ENCODE measurements at places on chromosomes 6 and 20.

- no peak for DNase-seq
Measured at GRCh38 chr6:88141561-88142296, 24.4 kb downstream of the CNR1 start.

DNA sequence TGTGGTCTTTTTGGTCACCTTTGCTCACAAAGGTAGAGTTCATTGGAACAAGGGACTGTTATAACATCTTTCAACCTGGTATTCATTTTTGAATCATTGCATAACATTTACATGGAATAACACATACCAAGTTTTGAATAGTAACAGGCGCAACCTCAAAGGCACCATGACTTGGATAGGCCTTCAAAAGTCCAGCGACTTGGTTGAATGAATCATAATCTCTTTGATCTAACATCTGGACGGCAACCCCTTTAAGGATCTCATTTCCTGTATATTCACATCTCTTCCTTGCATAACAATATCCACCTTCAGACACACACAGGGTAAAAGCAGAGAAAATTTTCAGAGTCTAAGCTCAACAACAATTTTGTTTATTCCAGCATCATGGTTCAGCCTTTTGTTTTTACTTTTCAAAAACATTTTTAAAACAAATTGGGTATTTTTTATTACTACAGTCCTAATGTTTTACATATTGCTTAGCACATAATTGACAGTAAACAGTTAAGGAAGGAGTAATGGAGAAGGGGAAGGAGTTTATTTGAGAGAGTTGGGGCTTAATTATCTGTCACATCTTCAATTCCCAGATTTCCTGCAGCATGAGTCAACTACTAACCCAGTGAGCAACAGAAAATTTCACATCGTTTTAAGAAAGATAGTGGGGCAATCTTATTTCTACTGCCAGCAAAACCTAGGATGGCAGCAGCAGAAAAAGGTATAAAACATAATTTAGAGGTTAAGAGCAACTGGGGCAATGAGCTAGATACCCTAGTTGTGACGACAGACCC is 41.8 kb upstream of the F13A1 start:
- DNase-seq: no peak

DNA sequence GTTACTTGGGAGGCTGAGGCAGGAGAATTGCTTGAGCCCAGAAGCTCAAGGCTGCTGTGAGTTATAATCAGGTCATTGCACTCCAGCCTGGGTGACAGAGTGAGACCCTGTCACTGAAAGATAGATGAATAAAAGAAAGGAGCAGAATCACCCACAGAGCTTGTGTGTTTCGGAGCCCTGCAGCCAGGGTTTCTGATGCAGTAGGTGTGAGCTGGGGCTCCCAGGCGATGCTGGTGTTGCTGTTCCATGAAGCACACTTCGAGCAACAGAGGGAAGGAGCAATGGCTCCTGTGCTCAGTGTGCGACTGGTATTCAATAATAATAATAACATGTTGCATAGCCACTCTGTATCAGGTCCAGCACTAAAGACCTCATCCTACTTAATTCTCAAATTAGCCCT is 197.5 kb upstream of the CST7 start:
- DNase-seq: no peak

GRCh38 chr6:3499603-3500002 is 42.8 kb upstream of the SLC22A23 start:
- no peak for DNase-seq

GRCh38 chr20:22223236-22223635 is 361.1 kb downstream of the FOXA2 start:
- DNase-seq: no peak

DNA sequence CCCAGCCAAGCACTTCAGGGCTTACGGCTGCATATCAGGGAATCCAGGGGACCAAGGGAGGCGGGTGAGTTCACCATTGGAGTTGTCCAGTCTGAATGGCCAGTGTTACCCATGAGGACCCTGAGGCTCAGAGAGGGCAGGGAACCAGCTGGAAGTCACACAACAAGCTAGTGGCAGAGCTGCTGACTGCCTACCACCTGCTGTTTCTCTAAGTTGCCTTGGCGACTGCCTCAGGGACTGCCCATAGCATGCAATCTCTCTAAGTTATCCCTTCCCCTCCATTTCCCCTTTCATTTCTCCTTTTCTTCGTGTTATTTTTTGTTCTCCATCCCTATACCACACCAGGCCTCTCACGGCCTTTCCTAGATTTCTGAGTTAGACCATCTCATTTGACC is 71.8 kb upstream of the SIRPA start:
- no peak for DNase-seq

GRCh38 chr6:162179196-162179951 is 548.2 kb downstream of the PRKN start:
- DNase-seq: no peak

- peak; percentile 39 for DNase-seq
Measured at GRCh38 chr6:97626671-97627441, 343.8 kb upstream of the MMS22L start.

- DNase-seq: no peak
Measured at GRCh38 chr20:8145246-8146168, 13.4 kb downstream of the PLCB1 start.

DNA sequence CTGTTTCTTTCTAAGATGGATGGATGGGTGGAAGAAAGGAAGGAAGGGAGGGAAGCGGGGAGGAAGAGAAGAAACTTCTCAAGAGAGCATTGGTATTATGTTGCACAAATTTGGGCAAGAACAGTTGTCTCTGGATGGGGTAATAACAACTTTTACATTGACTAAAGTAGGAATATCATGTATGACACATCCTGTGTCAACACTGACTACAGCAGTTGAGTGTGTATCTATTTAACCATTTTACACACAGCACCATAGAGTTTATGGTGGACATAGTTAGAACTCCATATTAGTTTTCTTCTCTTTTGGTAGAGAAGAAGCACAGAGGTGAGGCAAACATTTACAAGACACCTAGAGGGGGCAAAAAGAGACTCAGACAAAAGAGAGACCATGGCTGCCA is 44.2 kb upstream of the RNF146 start:
- no peak for DNase-seq

- DNase-seq: peak; percentile 47
Measured at GRCh38 chr6:32154514-32155161, 697 bp downstream of the PPT2 start.

DNA sequence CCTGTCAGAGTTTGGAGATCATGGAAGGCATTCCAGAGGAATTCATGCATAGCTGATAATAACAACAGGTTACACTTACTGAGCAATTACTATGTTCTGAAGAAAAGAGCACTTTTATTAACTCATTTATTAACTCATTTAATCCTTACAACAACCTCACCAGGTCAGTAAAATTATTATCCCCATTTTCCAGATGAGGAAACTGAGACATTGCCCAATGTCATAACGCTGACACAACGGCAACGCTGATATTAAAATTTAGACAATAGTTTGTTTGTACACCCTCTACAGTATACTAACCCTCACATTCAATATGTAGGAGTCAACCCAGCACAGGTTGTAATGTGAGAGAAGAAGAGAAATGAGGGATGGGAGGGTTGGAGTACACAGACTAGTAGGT is 105.0 kb downstream of the RNGTT start:
- no peak for DNase-seq

GRCh38 chr6:89941763-89942497 is 47.7 kb downstream of the GJA10 start:
- no peak for DNase-seq

DNA sequence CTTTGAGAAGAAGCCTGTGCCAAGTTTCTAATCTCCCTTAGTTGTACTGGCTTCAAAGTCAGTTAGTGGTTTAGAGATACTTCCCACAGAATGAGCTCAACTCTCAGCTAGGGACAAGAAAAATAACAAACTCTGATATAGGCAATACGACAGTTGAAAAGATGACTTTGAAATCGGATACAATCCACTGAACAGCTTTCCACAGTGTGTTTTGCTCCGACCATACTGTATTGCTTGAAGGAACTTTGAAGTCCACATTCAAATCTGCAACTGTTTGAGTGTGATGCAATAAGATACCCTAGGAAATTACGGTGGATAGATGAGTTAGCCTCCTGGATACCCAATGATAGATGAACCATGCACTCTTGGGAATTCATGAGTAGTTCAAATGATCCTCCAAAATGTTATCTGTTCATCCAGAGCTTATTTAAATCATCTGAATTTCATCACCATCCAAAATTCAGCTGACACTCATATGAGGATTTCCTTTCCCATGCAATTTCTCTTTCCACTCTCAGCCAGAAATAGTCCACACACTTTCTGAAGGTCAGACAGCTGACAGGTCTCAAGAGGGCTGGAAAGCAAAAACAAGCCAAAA is 443.8 kb downstream of the HAO1 start:
- DNase-seq: no peak

- no peak for DNase-seq
Measured at GRCh38 chr6:74611220-74611619, 594.6 kb downstream of the COL12A1 start.

- DNase-seq: no peak
Measured at GRCh38 chr6:42295677-42296076, 78.0 kb upstream of the MRPS10 start.

DNA sequence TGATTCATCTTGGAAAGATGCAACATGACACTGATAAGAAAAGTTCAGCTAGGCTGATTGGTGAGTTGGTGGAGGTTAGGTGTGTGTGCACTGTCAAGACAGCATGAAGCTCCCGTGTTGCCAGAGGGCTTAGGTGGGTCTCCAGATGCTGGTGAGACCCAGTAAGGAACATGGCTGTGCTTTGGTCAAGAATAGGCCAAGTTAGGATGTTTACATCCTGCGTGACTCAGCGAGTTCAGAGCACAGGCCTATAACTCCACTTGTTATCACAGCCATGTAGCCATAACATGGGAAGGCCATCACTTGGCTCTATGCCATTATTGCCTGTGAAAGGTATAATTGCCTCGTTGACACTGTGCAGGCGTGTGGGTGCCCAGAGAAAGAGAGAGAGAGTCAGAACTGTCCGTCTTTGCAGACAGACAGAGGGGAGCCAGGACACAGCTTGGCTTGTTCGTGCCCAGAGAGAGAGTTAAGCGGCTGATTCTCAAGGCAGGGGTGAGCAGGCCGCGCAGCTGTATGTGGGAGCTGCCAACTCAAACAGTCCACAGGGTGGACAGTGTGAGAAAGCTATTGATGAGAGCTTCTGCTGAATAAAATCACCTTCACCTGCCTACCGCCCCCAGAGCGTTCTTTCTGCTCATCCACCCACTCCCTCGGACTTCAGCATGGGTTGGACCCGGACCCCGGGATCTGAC is 43.5 kb downstream of the OR2B6 start:
- DNase-seq: no peak

GRCh38 chr6:24188578-24189080 is 62.6 kb downstream of the NRSN1 start:
- DNase-seq: no peak

DNA sequence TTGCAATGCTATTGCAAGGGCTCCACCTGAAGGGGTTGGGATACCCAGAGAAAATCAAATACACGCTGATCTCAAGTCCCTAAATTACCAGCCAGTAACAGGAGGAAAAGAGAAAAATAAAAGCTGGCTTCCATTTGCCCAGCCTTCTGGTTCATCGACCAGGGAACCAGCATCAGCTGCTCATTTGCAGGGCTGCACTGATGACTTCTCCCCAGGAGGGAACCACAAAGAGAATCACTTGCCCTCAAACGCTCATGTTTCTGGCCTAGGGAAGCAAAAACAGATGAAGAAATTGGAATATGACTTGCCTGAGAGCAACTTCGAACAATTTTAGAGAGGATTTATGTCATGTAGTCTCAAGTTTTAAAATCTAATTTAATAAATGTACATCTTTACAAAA is 119.7 kb downstream of the SH3BGRL2 start:
- DNase-seq: peak; percentile 65

DNA sequence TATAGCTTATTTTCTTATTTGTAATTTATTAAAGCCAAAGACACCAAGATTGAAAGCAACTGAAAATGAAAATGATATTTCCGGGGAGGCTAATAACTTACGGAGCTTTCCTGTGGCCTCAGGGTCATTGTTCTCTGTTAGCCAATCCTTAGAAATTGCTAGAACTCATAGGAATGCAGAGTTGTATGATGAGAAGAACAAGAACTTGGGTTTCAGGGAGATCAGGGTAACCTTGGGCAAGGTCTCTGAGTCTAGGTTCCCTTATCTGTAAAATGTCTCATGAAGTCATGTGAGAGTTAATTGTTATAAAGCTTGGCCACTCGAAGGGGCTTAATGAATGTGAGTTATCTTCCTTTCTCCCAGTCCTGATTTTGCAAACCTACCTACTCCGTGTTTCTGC is 20.1 kb upstream of the SERINC3 start:
- no peak for DNase-seq

All from DMS79 (cell line).